Thymus (tissue), 14 donors: ENCODE measurements at places on chromosomes 12 and 14. TPM values are rescaled to one million over a fixed set of nuclear protein-coding genes. Genes with fewer than 3 reads are reported as not detected.

- H3K27ac ChIP-seq: no peak overlapping the region
- H3K4me1 ChIP-seq: no peaks in the 10 kb centered on the region
- H3K27me3 ChIP-seq: no peaks in the 10 kb centered on the region
- H3K36me3 ChIP-seq: peaks cover 37% of the 10 kb centered on the region
These were observed 208.2 kb downstream of the SSPN start for GRCh38 chr12:26403601-26404000.

DNA sequence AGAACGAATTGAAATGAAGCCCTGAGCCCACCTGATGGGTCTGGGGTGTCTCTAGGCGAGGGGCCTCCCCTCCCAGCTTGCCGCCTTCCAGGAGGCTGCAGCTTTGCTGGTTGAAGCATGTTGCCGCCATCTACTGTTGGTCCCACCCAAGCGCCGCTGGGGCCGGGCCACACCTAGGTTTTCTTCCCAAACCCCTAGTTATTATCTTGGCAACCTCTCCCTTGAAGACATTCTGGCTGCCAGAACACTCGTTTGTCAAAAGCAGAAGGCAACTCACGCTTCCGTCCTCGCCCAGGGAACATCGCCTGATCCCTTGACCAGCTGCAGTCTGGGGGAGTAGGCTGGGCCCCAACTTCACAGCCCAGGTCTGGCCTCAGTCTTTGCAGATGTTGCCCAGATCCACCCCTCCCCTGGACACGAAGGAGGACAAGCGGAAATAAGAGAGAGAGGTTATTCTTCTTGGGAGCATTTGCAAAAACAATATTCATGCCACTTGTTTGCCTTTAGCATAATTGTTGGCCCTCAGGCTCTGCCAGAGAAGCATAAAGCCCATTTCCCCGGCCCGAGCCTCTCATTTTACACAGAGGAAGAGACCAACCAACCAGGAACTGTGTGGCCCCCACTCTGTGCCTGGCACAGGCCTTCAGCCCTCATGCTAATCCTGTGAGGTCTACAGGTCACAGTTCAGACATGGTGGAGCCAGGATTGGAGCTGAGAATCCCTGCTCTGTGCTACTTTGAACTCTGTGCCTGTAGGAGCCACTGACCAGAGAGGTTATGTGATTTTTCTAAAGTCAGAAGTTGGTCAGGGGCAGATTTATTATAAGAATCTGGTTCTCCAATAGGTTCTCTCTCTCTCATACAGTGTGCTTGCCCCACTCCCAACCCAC, 6.8 kb downstream of the EMP1 start:
- no peaks in the 10 kb centered on the region for H3K27me3 ChIP-seq
- H3K4me1 ChIP-seq: no peaks in the 10 kb centered on the region
- no peak overlapping the region for H3K4me3 ChIP-seq
- no peaks in the 10 kb centered on the region for H3K36me3 ChIP-seq
- no peak overlapping the region for H3K27ac ChIP-seq

DNA sequence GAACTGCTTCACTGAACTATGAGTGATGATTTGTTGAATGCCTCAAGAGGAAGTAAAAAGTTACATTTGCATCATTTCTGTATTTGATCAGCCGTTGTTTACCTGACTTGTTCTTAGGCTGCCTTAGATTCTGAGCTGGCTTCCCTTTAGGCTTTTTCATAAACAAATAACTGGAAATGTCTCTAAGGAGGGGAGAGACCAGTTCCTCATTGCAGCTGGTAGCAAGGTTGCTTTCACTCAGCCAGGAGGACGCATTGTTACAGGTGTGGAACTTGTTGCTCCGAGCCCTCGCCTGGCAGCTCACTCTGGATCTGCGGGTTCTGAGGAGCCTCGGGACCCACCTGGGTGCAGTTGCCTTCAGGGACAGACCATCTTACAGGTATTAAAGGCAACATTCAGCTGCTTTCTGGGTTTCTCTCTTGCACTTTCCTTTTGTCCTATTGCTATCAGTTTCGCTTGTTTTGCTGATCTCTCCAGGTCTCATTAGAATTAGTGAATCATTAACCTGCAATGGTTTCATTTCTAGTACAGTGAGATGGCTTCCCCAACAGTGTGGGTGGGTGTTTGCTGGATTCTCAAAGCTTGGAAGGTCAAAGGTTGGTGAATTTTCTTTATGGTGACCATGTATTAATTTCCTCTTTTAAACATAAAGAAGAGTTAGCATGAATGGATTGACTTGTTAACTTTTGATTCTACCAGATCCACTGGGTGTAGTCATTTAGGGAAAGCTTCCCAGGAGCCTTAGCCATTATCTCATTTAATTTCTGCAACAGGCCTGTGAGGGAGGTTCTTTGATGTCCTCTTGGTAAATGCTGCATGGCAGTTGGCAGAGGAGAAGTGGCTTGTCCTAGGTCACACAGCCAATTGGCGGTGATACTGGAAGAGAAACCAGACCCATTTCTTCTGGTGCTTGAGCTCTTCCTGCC, at the start of gene PLEKHG7:
Gene PLEKHG7 (plus strand): TSS at position 236 of the 926 bp plus-strand sequence. CDS start 3,643 bp downstream, outside the sequence.
- DNase-seq: no peak
- no peak within 1 kb of the TSS for H3K27ac ChIP-seq
- H3K4me1 ChIP-seq: no peaks in the 10 kb centered on the region
- no peaks in the 10 kb centered on the region for H3K36me3 ChIP-seq
- no peak within 1 kb of the TSS for H3K4me3 ChIP-seq

- no peak overlapping the region for H3K4me3 ChIP-seq
- no peaks in the 10 kb centered on the region for H3K27me3 ChIP-seq
- peaks cover 13% of the 10 kb centered on the region for H3K4me1 ChIP-seq
These were observed 181.1 kb downstream of the ESR2 start for GRCh38 chr14:64112867-64113678.

The TXNDC16 gene
- total RNA-seq: 10.2 TPM

The SPSB2 gene
- 10.7 TPM for total RNA-seq

The COX14 gene
- total RNA-seq: 72.4 TPM
